ENCODE measurements at places on chromosomes 3 and 15. TPM values are rescaled to one million over a fixed set of nuclear protein-coding genes. Genes with fewer than 3 reads are reported as not detected.

The AHSG gene
- not detected for total RNA-seq

The WDR49 gene
- not detected for total RNA-seq

The ACTC1 gene
- total RNA-seq = not detected

The LSG1 gene
- total RNA-seq = 15.5 TPM

The SIDT1 gene
- not detected for total RNA-seq

The EFHB gene
- total RNA-seq = 0.54 TPM

The LRRC31 gene
- total RNA-seq = not detected

The RAB8B gene
- total RNA-seq = 81.0 TPM

The LYZL4 gene
- not detected for total RNA-seq

The ALDH1A2 gene
- 38.3 TPM for total RNA-seq

The IGDCC3 gene
- total RNA-seq = not detected

The CLRN1 gene
- total RNA-seq = not detected

The RLBP1 gene
- total RNA-seq = not detected

The ISLR gene
- total RNA-seq = 89.9 TPM

The SPINT1 gene
- total RNA-seq = 0.81 TPM

The KLF15 gene
- total RNA-seq = 8.5 TPM

The CEMIP gene
- 537 TPM for total RNA-seq

The BCL2A1 gene
- total RNA-seq = not detected

The BTLA gene
- not detected for total RNA-seq

The CDCP1 gene
- total RNA-seq = 1.8 TPM

The ZPLD1 gene
- not detected for total RNA-seq

The SLC28A2 gene
- not detected for total RNA-seq

The EHHADH gene
- 3.2 TPM for total RNA-seq

The FSTL1 gene
- total RNA-seq = 1,234 TPM

The INKA1 gene
- total RNA-seq = 3.6 TPM

The ACTR8 gene
- total RNA-seq = 22.7 TPM

The TMF1 gene
- 20.9 TPM for total RNA-seq

The LTF gene
- under 0.01 TPM for total RNA-seq

The SERPINI2 gene
- not detected for total RNA-seq

The VILL gene
- total RNA-seq = 5.8 TPM

The DNAH12 gene
- total RNA-seq = not detected

The SNURF gene
- 2.5 TPM for total RNA-seq

The DGKG gene
- total RNA-seq = 0.72 TPM

The LSMEM2 gene
- total RNA-seq = not detected

The ANKRD63 gene
- total RNA-seq = not detected

The GATM gene
- total RNA-seq = not detected

The MSL2 gene
- 8.4 TPM for total RNA-seq

The GOLGA6L4 gene
- 0.16 TPM for total RNA-seq

The PCSK6 gene
- 12.6 TPM for total RNA-seq

The TMEM158 gene
- 26.5 TPM for total RNA-seq

The NR1I2 gene
- not detected for total RNA-seq

The TMEM266 gene
- total RNA-seq = not detected

The SUSD5 gene
- total RNA-seq = 4.2 TPM

The LAMB2 gene
- 356 TPM for total RNA-seq
